Esophagus squamous epithelium (tissue), 5 donors: ENCODE measurements at places on chromosomes 7 and 10.

- H3K27me3 ChIP-seq: no peaks in the 10 kb centered on the region
- no peaks in the 10 kb centered on the region for H3K4me1 ChIP-seq
- H3K4me3 ChIP-seq: no peak overlapping the region
- no peak for DNase-seq
- no peak overlapping the region for H3K27ac ChIP-seq
Observed at GRCh38 chr10:123252779-123253178, 98.6 kb downstream of the BUB3 start.

DNA sequence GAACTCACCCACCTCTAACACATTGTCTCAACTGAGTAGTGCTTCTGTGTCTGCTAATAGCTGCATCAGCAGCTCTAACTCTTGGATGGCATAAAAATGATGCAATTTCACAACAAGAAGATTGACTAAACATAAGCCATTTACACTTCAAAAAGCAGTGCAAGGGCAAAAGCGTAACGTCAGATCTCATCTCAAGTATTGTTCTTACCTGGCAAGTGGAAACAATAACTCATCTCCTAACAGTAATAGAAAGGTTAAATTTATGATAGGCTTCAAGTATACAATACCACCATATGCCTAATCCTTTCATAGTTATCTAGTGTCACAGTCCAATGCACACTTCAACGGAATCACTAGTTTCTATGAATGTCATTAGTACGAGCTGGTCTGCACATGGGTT lies 14.8 kb downstream of the TPK1 start:
- no peaks in the 10 kb centered on the region for H3K36me3 ChIP-seq
- no peak overlapping the region for H3K4me3 ChIP-seq
- H3K27me3 ChIP-seq: no peaks in the 10 kb centered on the region
- no peak for DNase-seq
- H3K4me1 ChIP-seq: no peaks in the 10 kb centered on the region

DNA sequence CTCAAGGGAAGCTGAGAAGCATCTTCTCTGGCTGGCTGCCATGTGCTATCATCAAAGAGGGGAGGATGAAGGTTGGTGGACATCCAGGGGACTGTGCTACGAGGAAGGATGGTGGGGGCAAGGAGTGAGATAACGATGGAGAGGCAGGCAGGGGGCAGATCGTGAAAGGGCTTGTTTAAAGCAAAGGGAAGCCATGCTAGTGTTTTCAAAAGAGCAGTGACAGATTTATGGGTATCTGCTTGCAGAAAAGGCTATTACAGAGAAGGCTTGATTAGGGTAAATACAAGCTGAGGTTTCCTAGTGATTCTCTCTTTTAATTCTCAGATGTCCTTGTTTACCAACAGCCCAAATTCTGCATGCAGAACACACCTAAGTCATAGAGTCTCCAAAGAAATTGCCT lies 88.9 kb upstream of the MKX start:
- H3K36me3 ChIP-seq: no peaks in the 10 kb centered on the region
- H3K27me3 ChIP-seq: no peaks in the 10 kb centered on the region
- DNase-seq: no peak
- no peaks in the 10 kb centered on the region for H3K4me1 ChIP-seq

GRCh38 chr10:125001313-125002046 lies 59.6 kb downstream of the ZRANB1 start:
- peaks cover 18% of the 10 kb centered on the region for H3K36me3 ChIP-seq
- H3K27ac ChIP-seq: peak overlapping the region; percentile 80
- DNase-seq: no peak
- H3K4me1 ChIP-seq: peaks cover 46% of the 10 kb centered on the region
- no peaks in the 10 kb centered on the region for H3K27me3 ChIP-seq

- no peaks in the 10 kb centered on the region for H3K27me3 ChIP-seq
- no peaks in the 10 kb centered on the region for H3K4me1 ChIP-seq
- H3K36me3 ChIP-seq: no peaks in the 10 kb centered on the region
- no peak overlapping the region for H3K27ac ChIP-seq
- no peak overlapping the region for H3K4me3 ChIP-seq
Observed at GRCh38 chr7:33486633-33487032, 357.3 kb downstream of the BBS9 start.

DNA sequence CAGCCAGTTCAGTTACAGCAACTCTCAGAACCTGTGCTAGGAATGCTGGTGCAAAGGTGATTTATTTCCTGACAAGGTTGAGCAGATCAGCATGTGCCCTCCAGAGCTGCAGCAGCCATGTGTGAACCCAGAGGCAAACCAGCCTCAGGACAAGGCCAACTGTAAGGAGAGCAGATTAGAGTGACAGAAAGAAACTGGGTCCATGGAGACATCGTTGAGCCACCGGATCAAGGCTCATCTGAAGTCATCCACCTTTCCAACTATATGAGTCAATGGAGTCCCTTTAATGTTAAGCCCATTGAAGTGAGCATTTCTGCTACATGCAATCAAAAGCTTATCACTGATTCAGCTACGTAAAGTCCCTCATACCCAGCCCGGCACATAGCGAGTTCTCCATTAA lies 26.4 kb downstream of the KCNMA1 start:
- no peak overlapping the region for H3K27ac ChIP-seq
- H3K36me3 ChIP-seq: no peaks in the 10 kb centered on the region
- peaks cover 36% of the 10 kb centered on the region for H3K4me1 ChIP-seq
- H3K27me3 ChIP-seq: no peaks in the 10 kb centered on the region
- DNase-seq: no peak

DNA sequence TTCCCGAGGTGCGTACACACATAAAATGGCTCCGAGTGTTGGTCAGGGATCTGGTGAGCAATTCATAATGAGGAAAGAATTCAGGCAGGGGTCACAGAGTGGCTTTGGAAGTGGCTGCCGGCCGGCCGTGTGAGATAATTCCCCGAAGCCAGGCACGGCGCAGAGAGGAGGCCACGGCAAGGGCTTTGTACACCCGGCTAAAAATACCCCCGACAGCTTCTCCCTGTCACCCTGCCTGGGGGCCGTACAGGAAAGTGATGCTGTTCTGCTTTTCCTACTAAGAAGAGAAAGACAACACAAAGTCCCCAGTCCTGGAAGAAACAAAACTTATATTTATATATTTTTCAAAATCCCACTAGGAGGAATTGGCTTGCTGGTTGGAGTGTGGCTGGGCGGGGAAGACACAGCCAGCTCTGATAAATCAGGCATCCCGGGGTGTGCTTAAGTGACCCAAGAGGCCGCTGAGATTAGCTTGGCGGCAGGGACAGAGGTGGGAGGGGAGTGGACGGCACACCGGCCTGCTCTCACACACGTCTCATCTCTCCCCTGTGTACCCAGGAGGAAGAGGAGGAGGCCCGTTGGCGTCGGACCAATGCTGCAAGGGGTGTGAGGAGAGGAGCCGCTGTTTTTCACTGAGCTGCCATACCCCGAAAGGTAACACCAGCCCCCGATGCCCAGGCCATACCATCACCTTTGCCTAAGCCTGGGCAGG lies 70.5 kb downstream of the ZMIZ1 start:
- peak overlapping the region; percentile 78 for H3K27ac ChIP-seq
- DNase-seq: no peak
- H3K4me3 ChIP-seq: no peak overlapping the region
- H3K27me3 ChIP-seq: no peaks in the 10 kb centered on the region

- H3K36me3 ChIP-seq: no peaks in the 10 kb centered on the region
- no peaks in the 10 kb centered on the region for H3K27me3 ChIP-seq
- no peak overlapping the region for H3K27ac ChIP-seq
- H3K4me3 ChIP-seq: no peak overlapping the region
- no peak for DNase-seq
- peaks cover 67% of the 10 kb centered on the region for H3K4me1 ChIP-seq
Observed at GRCh38 chr10:110415809-110416208, 81.9 kb upstream of the DUSP5 start.

GRCh38 chr10:90966146-90966545 lies 45.3 kb upstream of the ANKRD1 start:
- no peak overlapping the region for H3K27ac ChIP-seq
- H3K36me3 ChIP-seq: no peaks in the 10 kb centered on the region
- H3K27me3 ChIP-seq: no peaks in the 10 kb centered on the region
- no peak for DNase-seq

DNA sequence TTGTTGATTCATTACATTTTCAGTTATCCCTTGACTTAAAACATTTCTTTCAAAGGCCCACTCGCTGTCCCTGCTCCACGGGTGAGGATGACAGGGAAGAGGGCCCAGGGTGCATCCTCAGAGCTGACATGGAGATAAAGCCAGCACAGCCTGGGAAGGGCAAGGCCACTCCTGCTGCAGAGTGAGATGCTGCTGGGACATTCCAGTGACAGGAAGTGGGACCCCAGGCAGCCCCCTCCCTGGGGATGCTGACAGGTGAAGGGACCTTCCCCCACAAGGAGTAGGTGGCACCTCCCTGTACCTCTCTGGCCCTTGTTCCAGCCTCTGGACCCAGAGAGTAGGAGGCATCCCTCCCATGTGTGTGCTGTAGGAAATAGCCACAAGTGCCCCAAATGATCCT lies 97.8 kb upstream of the DDC start:
- H3K4me3 ChIP-seq: no peak overlapping the region
- peaks cover 28% of the 10 kb centered on the region for H3K4me1 ChIP-seq
- no peak for DNase-seq
- H3K27ac ChIP-seq: no peak overlapping the region
- H3K36me3 ChIP-seq: peaks cover 23% of the 10 kb centered on the region

GRCh38 chr10:22649390-22649841 lies 65.0 kb downstream of the PIP4K2A start:
- peaks cover 12% of the 10 kb centered on the region for H3K4me1 ChIP-seq
- H3K36me3 ChIP-seq: no peaks in the 10 kb centered on the region
- H3K4me3 ChIP-seq: no peak overlapping the region
- no peaks in the 10 kb centered on the region for H3K27me3 ChIP-seq
- H3K27ac ChIP-seq: peak overlapping the region; percentile 45

DNA sequence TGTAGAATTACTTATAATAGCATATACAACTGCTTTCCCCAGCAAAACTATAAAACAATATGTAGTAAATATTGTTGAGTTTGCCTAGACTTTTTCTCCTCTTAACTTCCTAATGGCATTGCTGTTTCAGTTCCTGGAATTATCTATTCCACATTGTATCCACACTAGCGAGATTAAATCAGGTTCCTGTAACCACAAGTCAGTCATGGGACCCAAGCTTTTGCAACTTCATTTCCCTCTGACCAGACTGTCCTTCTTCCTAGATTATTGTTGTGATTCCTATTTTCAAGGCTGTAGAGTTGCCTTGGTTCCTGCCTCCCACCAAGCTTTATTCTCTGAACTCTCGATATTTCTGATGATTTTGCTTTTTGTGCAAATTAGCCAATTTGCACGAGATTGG lies 173.3 kb upstream of the ZNF804B start:
- H3K4me1 ChIP-seq: no peaks in the 10 kb centered on the region
- no peak for DNase-seq
- H3K4me3 ChIP-seq: no peak overlapping the region
- no peak overlapping the region for H3K27ac ChIP-seq

DNA sequence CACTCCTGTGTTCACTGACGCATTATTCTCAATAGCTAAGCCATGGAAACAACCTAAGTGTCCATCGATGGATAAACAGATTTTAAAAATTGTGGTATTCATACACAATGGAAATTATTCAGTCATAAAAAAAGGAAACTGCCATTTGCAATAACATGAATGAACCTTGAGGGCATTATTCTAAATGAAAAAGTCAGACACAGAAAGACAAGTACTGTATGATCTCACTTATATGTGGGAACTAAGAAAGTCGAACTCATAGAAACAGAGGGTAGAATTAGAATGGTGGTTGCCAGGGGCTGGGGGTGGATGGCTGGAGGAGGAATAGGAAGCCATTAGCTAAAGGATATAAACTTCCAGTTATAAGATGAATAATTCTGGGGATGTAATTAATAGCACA lies 71.8 kb downstream of the JAZF1 start:
- no peaks in the 10 kb centered on the region for H3K36me3 ChIP-seq
- DNase-seq: no peak
- no peaks in the 10 kb centered on the region for H3K4me1 ChIP-seq
- H3K27me3 ChIP-seq: no peaks in the 10 kb centered on the region

DNA sequence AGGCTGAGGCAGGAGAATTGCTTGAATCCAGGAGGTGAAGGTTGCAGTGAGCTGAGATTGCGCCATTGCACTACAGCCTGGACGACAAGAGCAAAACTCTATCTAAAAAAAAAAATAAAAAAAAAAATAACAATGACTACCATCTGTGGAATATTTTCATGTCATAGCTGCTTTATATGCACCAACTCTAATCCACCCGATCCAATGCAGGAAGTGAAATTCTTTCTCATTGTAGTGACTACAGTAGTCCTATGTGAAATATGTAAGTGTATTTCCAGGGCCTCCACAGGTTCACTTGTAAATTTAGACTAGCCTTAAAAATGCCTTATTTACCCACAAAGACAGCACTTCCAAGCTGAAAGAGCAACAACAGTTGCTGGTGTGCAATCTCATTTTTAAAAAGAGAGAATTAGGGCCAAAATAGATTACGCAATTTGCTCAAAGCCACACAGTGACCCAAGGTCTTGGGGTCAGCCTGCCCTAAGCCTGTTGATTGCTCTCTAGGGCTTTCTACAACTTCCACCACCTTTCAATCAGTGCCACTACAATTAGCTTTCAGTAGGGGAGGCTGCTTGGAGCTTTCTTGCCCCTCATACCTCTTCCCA lies 25.8 kb upstream of the EGFR start:
- no peaks in the 10 kb centered on the region for H3K27me3 ChIP-seq
- H3K27ac ChIP-seq: no peak overlapping the region
- no peaks in the 10 kb centered on the region for H3K36me3 ChIP-seq
- H3K4me1 ChIP-seq: peaks cover 10% of the 10 kb centered on the region
- no peak for DNase-seq
- no peak overlapping the region for H3K4me3 ChIP-seq

DNA sequence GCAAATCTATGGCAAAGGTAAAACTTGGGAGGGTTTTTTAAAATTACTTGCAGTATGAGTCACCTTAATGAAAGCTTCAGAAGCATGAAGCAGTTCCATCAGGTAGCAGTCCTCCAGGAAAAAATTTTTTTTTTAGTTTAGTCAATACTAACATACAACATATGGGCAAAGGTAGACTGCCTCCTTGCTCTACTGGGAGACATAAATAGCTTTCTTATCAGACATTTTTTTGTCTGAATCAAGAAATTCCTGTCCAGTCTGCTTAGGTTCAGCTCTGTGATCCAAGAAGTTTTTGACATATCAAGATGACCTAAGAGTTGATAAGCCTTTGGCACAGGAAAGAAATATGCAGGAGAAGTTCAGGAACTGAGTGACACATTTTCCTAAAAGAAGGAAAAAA lies 171.5 kb upstream of the TCF7L2 start:
- no peaks in the 10 kb centered on the region for H3K27me3 ChIP-seq
- no peak overlapping the region for H3K27ac ChIP-seq
- H3K36me3 ChIP-seq: no peaks in the 10 kb centered on the region
- DNase-seq: no peak
- H3K4me3 ChIP-seq: no peak overlapping the region

- no peaks in the 10 kb centered on the region for H3K27me3 ChIP-seq
- H3K4me3 ChIP-seq: no peak overlapping the region
- no peaks in the 10 kb centered on the region for H3K36me3 ChIP-seq
- no peak for DNase-seq
Observed at GRCh38 chr7:112504093-112504695, 23.4 kb downstream of the LSMEM1 start.
